ENCODE measurements at places on chromosomes 6 and 20.

GRCh38 chr6:149028767-149029405 is 282.1 kb downstream of the UST start:
- peak; percentile 87 for DNase-seq

DNA sequence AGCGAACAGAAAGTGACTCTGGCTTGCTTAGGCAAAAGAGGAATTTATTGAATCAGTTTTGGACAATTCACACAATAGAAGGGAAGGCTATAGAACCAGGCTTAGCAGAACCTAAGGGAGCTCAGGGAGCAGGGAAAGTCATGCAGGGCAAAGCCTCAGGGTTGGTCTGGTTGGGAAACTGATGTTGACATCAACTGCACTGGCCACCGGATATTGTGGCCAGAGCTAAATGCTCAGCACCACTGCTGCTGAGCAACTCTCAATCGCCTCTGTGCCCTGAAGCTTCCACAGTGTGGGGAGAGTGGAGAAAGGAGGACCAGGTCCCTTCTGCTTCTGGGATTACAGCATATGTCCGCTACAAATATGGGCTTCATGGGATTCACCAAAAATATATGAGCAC is 93.3 kb upstream of the GCM1 start:
- no peak for DNase-seq

DNA sequence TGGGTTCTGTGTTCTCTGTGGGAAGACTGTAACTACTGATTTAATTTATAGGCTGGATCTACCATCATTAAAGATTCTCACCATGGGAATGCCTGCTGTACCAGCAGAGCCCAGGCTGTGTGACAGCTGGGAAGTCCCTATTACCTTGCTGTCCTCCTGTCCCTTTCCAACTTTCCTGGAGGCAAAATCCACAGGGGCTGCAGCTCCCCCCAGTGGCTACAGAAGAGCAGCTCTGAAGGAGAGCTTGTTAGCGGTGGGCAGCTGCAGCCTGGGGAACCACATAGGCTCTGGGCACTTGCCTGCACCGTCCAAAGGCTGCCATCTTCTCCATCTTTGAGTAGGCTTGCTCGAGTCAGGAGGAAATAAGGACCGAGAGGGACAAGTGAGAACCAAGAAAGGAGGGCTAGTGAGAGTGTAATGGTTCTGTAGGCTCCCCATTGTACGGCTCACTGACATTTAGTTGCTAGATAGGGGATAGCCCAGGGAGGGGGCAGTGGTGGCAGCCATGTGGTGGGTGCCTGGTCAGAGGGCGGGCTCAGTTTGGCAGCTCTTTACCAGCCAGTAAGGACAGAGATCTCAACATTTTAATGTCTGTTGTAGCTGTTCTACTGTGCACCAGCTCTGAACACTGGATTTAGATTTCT is 155.1 kb upstream of the MLIP start:
- DNase-seq: no peak

DNA sequence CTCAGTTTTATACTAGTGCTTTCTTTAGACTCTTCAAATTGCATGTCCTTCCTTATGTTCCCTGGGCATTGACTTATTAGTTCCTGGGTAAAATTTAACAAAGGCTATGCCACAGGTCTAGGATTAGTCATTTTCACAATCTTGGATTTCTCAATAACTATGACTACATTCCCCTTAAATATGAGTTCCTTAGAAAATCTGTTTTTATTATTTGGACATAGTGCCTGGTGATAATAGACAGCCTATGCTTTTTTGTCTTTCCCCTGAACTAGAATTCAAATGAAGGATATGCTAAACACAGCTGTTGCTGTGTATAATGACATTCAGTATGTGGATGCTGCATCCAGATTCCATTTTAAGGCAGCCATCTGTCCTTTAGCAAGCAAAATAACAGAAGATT is 1252.8 kb upstream of the GJE1 start:
- DNase-seq: no peak

DNA sequence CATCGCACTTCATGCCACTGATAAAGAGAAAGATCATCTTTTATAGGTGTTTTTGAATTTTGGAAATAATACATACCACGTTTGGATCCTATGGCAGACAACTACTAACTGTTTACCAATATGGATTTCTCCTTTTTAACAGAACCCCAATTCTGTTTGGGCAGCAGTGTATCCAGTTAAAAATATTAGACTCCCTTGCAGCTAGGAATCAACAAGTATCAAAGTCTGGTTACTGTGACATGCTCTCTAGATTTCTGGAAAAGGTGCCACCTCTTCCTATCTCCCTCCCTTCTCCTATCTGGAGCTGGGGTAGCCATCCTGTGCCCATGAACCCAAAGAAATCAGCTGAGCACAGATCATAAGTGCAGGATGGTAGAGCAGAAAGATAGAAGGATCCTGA is 54.1 kb upstream of the DTNBP1 start:
- DNase-seq: no peak

DNA sequence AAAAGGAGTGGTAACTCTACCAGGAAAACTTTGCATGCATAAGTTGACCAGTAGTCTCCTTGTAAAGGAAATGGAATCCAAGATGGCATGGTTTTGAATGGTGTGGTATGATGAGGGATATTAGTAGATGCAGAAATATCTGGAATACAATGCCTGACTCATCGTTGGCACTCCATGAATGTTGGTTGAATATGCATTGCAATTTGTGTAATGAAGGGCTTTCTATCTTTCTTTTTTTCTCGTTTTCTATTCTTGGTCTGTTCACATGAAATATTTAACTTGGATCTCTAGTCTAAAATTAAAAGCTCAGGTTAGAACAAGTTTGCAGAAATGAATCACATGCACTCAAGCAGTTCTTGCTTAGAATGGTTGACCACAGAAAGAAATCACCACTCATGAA is 277.3 kb upstream of the PRND start:
- DNase-seq: no peak

DNA sequence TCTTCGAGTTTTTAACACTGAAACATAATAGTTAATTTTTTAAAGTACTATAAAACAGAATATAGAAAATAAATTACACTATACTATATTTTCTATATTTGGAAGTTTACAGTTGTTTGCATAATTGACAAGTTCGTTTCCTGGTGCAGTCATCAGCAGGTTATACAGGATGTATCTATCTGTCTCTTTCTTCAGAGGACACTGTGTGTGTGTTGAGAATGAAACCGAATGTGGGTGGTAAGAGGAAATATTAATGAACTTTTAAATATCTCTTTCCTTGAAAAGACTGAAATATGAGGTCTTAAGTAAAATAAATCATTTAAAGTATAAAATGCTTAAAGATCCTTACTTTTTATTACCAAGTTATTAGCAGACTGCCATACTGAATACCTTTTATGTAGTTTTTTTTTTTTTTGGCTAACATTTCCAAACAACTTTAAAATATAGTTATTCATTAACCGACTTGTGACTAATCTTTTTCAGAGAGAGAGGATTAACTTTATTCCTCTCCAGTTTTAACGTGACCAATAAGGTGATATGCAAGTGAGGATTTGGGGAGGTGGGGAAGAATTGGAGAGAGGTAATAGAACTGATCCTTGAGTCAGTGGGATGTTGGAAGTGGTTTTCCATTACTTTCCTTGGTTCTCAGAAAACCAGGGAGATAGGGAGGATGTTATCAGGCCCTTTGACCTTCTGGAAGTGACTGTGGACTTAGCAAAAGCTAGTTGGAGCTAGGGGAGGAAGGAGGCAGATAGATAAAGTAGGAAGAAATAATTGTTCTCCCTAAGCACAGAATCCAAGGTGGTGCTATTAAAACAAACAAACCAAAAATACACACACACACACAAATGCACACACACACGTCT is 380.0 kb upstream of the FLRT3 start:
- DNase-seq: no peak

GRCh38 chr20:15895560-15896084 is 677.6 kb downstream of the KIF16B start:
- no peak for DNase-seq

GRCh38 chr6:66128656-66129055 is 421.6 kb upstream of the EYS start:
- no peak for DNase-seq

DNA sequence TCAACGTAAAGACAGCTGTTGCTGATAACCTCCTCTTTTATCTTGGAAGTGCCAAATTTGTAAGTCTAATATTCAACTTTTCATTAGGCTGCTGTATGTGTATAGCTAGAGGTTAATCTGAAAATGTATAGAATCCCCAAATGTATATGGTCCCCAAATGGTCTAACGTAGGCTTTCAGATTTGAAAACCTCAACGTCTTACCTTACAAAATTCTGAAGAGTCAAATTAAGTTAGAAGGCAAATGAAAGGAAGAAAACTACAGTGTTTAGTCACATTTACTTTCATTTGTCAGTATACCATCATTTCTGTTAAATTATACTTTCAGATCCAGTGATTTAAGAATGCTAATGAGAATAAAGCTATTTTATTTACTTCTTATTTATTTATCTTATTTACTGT is 256.9 kb downstream of the ARHGAP18 start:
- DNase-seq: no peak

DNA sequence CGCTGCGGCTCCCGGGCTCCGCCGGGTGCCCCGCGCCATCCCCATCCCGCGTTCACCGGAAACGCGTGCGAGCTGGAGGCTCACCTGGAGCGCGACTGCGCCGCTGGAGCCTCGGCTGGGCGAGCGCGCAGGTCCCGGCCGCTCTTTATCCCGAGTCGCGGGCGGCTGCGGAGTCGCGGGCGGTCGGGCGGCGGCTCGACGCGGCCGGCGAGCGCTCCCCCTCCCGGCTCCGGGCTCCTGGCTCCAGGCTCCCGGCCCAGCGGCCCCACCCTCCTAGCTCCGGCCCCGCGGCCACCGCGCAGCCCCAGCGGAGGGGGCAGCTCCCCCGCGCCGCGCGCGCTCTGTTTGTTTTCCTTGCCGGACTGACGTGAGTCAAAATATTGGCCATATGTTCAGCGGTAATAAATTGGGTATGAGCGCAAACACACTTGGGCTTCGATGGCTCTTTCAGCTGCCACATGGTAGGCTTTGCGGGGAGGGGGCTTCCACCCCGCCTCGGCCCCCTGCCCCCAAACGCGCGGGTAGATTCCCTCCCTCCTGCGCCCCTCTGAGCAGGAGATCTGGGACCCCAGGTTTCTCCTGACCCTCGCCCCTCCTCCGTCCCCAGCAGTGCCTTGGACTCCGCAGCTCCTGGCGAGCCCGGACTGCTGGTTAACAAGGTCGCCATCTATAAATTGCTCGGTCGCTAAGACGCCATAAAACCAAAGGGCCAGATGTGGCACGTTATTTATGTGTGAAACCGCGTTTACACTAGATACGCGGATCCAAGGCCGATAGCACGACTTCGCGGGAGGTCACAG is 8.8 kb upstream of the NKX2-2 start:
- no peak for DNase-seq

DNA sequence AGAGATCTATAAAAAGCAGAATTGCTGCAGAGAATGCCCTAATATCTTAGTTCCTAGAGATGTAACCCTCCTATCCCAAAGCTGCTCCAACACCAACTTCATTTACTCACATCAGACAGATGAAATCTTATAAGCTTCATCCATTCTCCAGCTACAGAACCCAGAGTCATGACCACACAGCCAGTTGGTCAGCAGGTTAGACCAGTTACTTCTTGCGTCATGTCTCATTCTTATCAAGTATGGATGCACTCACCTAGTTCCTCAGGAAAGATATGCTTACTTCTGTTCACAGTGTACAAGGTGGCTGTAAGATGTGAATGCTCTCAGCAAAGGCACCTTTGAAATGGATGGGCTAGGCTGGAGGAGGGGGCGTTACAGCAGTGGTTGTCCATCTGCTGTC is 47.9 kb upstream of the ISM1 start:
- no peak for DNase-seq

DNA sequence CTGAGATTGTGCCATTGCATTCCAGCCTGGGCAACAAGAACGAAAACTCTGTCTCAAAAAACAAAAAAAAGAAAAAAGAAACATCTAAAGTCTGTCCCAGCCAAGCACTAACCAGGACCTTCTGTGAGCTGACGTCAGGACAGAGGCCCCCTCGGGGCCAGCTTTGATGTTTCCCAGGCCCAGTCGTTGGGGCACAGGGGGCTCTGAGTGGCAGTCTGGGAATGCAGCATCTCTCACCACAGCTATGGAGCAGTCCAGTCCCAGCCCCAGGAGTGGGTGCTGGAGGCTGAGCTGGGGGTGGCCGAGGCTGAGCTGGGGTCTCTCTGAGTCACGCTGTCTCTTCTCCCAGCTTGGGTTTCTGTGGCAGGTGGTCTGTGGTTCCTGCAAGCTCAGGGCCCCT is 46.0 kb upstream of the SRF start:
- DNase-seq: no peak

DNA sequence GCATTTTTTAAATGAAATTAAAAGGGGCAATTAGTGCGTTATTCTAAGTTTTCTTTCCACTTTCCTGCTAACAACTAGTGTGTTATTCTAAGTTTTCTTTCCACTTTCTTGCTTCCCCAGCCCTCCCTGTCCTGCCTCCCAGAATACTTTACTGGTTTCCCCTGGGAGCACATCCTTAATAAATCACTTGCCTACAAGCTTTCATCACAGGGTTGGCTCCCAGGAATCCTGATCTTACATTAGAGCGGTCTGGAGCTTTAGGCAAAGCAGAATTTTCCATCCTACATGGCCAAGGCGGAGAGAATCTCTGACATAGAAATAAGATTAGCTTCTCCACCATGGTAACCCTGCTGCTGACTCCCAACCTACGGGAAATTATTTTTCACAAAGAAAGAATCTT is 150.4 kb downstream of the BFSP1 start:
- no peak for DNase-seq

DNA sequence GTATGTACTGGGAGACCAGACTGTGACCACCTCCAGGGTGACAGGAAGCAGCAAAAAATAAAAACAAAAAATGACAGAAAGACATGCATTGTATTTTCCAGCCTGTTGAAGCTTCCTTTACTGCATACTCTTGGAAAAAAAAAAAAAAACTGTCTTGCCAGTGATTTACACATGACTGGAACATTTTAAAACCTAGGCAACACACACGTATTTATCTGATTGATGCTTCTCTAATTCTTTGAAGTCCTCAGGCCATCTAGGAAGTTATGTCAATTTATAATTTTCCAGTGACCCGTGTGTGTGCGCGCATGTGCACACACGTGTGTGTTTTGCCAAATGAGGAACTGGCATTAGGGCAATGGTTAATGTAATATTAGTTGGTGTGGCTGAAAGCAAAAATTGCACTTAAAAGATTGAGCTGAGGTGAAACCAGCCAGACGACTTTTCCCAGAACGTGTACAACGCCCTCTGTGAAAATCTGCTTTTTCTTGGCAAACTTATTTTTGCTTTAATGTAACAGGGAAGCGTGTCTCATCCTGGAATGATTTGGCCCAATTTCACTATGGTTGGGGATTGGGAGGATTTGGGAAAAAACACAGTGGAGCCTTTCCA is 315.2 kb downstream of the TFAP2A start:
- DNase-seq: no peak

DNA sequence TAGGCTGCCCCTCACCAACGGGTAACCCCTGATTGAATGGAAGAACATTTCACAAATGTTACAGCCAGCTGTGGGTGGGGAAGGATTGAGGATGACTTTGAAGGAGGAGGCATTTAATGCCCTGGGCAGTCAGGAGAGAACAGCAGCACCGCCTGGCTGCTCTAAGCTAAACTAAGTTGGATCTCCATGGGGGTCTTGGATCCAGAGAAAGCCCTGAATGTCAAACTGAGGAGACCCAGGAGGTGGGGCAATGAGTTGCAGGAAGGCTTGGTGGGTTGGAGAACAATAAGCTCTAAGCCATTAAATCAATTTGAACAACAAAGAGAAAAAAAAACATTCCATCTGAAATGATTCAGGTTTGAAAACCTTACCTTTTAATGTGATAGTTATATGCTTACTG is 35.4 kb downstream of the TMX4 start:
- DNase-seq: no peak

GRCh38 chr20:1660246-1660645 is 2.7 kb upstream of the SIRPG start:
- DNase-seq: peak; percentile 82

All from CD4-positive, alpha-beta T cell treated with Interleukin-4 for 4 hours (primary cell).